ENCODE measurements at places on chromosomes 7 and 10. TPM values are rescaled to one million over a fixed set of nuclear protein-coding genes. Genes with fewer than 3 reads are reported as not detected.

The MSMB gene
- not detected for total RNA-seq

- no peaks in the 10 kb centered on the region for H3K36me3 ChIP-seq
- no peak for DNase-seq
- H3K4me3 ChIP-seq: no peak overlapping the region
Measured at GRCh38 chr7:98249106-98249505, 2.9 kb downstream of the TECPR1 start.

GRCh38 chr10:72250666-72251065 is 23.1 kb upstream of the DDIT4 start:
- H3K27ac ChIP-seq: peak overlapping the region; percentile 70
- DNase-seq: no peak
- H3K27me3 ChIP-seq: no peaks in the 10 kb centered on the region
- peaks cover 30% of the 10 kb centered on the region for H3K4me1 ChIP-seq

GRCh38 chr10:78605800-78606350 is 462.9 kb upstream of the ZMIZ1 start:
- H3K36me3 ChIP-seq: no peaks in the 10 kb centered on the region
- DNase-seq: no peak
- H3K4me1 ChIP-seq: no peaks in the 10 kb centered on the region
- no peaks in the 10 kb centered on the region for H3K27me3 ChIP-seq

DNA sequence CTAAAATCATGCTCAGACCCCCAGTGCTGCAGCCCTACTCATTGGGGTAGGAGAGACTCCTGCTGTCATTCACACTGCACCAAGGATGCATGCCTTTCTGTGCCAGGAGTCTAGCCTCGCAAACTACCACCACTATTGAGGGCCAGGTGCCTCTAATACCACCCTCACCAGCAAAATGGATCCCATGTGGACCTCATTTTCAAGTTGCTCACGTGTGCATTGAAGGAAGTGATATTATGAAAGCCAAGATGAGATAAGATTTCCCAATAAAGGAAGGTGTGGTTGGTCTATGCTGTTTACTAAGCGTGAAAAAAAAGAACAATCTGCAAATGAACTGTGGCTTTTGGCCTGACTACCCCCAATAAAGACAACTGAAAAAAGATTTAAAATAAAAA is 7.2 kb upstream of the LAMTOR4 start:
- H3K36me3 ChIP-seq: no peaks in the 10 kb centered on the region
- no peaks in the 10 kb centered on the region for H3K4me1 ChIP-seq
- DNase-seq: no peak

The DPYSL4 gene
- 1.9 TPM for total RNA-seq

The ELFN1 gene
- 0.59 TPM for total RNA-seq

- no peaks in the 10 kb centered on the region for H3K36me3 ChIP-seq
- no peak for DNase-seq
- no peaks in the 10 kb centered on the region for H3K4me1 ChIP-seq
- H3K27ac ChIP-seq: no peak overlapping the region
- H3K4me3 ChIP-seq: no peak overlapping the region
- no peaks in the 10 kb centered on the region for H3K27me3 ChIP-seq
Measured at GRCh38 chr10:89588671-89589070, 53.3 kb upstream of the SLC16A12 start.

DNA sequence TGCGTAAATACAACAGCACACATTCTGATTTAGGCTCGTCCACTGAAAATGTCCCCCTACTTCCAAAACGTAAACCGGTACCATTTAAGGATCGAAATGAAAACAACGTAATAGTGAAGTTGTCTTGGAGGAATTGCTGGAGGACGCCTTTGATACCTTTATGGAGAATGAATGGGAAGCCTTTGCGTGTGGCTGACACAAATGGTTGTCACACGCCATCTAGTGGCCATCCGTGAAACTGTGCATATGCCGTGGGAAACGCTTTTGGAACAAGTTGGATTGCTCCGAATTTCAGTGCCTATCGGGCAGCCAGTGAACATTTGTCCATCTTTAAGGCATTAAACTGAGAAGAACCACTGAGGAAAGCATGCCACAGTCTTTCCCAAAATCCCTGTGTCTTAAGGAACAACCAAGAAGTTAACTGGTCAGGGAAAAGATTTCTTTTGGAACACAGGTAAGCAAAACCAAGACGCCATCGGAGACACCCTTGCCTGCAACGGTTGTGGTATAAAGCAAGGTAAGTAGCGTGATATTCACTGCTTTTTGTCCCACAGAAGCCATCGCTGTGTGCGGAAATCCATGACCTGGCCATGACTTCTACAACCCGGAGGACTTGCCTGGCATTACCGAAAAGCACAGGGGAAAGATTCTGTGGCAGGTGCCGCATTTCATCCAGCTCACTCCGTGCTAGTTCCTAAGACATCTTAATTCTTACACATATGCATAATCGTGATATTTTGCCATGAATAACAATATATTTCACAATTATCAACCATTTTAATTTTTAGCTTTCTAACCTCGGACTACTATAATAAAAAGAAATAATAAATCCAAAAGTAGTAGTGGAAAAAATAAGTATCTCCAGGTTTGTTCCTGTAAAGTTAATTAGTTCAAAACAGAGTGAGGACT is 100.6 kb downstream of the FAM204A start:
- DNase-seq: peak; percentile 66
- no peaks in the 10 kb centered on the region for H3K4me1 ChIP-seq
- H3K4me3 ChIP-seq: no peak overlapping the region
- no peaks in the 10 kb centered on the region for H3K36me3 ChIP-seq

The CASTOR2 gene
- 4.3 TPM for total RNA-seq

DNA sequence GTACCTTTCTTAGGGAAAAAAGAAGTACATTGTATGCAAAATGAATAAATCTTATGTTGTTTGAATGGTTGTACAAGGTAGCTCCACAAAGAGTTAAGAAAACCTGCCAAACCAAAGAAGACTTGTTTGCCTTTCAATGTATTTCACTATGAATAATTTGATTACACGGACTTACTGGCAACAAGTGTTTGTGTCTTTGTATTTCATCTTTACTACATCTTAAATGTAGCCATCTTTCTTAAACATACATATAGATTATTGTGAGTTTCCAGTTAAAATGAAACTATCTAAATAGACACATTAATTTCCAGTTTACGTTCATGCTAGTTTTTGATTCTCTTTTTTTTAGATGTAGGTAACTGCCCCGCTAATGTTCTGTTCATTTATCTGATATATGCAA is 2.8 kb downstream of the PRKG1 start:
- no peak for DNase-seq
- H3K4me1 ChIP-seq: no peaks in the 10 kb centered on the region

DNA sequence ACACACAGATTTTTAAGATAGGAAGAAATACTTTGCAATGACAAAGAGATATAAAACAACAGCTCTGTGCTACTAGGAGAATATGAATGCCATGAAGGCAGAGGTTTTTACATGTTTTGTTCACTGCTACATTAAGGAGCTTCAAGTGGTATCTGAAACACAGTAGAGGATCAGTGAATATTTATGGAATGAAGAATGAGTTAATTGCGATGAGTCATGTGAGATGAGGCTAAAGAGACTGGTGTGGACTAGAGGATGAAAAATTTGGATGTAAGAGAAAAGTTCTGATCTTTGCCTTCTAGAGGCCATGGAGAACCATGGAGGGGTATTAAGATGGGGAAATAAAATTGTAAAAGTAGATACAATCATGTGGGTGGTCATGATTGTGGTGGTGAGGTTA is 434.2 kb downstream of the PHTF2 start:
- no peak for DNase-seq
- no peaks in the 10 kb centered on the region for H3K27me3 ChIP-seq
- H3K27ac ChIP-seq: no peak overlapping the region
- no peak overlapping the region for H3K4me3 ChIP-seq
- H3K36me3 ChIP-seq: no peaks in the 10 kb centered on the region

The NPFFR1 gene
- 0.44 TPM for total RNA-seq

GRCh38 chr7:44244282-44244681 is 43.5 kb downstream of the YKT6 start:
- no peaks in the 10 kb centered on the region for H3K36me3 ChIP-seq
- no peaks in the 10 kb centered on the region for H3K4me1 ChIP-seq
- no peak for DNase-seq
- H3K4me3 ChIP-seq: no peak overlapping the region
- no peaks in the 10 kb centered on the region for H3K27me3 ChIP-seq

DNA sequence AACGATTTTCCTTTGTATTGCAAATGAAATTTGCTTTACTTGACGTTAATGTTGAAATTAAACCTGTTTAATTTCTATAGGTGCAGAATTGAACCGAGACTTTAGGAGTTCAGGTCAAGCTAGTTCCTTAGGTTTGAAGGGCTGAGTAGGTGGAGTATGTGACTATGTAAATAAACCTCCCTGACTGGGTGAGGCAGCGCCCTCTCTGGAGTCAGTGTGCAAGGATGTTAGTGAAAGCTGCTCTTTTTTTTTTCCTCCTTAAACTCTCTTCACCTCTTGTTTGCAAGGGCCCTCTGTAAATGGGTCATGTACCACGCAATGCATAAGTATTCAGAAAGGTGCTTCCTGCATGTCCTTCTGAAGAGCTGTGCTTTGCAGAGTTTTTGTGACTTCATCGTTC is 33.8 kb downstream of the GALNT17 start:
- no peak overlapping the region for H3K4me3 ChIP-seq
- H3K27me3 ChIP-seq: no peaks in the 10 kb centered on the region
- DNase-seq: no peak
- H3K27ac ChIP-seq: no peak overlapping the region

DNA sequence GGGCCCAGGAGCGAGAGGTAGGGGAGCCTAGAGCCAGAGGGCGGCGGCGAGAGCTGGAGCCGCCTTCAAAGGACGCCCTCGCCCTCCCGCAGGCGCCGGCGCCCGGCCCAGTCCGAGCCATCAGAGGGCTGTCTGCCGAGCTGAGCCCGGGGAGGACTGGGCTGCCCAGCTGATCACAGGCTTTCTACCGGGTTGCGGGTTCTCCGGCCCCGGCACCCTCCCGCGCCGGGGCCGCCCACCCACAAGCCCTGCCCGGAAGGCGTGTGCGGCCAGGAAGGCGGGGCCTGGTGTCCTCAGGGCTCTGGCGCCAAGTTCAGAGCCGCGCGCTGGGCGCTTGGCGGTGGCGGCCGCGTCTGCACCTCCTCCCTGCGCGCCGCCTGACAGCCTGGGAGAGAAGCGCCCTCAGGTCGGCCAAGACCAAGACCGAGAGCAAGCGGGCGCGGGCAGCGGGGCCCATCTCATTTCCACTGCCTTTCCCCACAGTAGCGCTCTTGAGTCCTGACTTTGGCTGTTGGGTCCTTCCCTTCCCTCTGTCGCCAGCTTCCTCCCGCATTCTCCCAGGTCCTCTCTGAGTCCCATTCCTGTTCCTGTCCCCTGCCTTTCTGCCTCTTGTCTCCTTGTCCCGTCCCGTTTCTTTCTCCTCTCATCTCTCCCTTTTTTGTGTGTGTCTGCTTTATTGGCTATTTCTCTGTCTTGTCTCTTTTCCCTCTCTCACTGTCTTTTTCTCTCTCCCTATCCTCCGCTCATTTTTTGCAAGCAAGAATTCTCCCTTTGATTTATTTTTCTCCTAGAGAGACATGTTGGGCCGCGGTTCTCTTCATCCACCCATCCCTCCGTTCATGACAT is 60.6 kb upstream of the MSMB start:
- peak overlapping the region; percentile 64 for H3K4me3 ChIP-seq
- H3K36me3 ChIP-seq: no peaks in the 10 kb centered on the region
- H3K4me1 ChIP-seq: no peaks in the 10 kb centered on the region
- no peaks in the 10 kb centered on the region for H3K27me3 ChIP-seq

DNA sequence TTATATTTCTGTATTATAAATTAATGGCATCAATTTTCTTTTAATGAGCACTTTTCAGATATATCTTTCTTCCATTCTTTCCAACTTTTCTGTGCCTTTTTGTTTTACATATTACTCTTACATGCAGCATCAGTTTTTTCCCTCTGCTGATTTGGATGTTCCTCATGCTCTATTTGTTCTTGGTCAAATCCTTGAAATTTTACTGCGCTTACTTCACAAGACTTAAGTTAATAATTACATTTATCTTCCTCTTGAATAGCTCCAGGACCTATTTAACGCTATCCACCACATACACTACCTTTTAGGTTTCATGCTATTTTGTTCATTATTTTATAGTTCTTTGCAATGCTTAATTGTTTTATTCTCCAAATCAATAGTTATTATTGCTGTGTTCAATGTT is 97.6 kb upstream of the CTTNBP2 start:
- no peak overlapping the region for H3K4me3 ChIP-seq
- H3K36me3 ChIP-seq: no peaks in the 10 kb centered on the region
- DNase-seq: no peak

- H3K27ac ChIP-seq: no peak overlapping the region
- H3K27me3 ChIP-seq: no peaks in the 10 kb centered on the region
- no peaks in the 10 kb centered on the region for H3K4me1 ChIP-seq
- DNase-seq: no peak
Measured at GRCh38 chr7:119482671-119483070, 790.3 kb upstream of the KCND2 start.

- H3K4me3 ChIP-seq: no peak overlapping the region
- no peaks in the 10 kb centered on the region for H3K27me3 ChIP-seq
- no peaks in the 10 kb centered on the region for H3K4me1 ChIP-seq
- no peaks in the 10 kb centered on the region for H3K36me3 ChIP-seq
- no peak overlapping the region for H3K27ac ChIP-seq
Measured at GRCh38 chr7:137084607-137085380, 216.3 kb downstream of the CHRM2 start.

The GTF2IRD1 gene
- 12.5 TPM for total RNA-seq

GRCh38 chr7:40793132-40793531 is 658.3 kb downstream of the SUGCT start:
- H3K27ac ChIP-seq: no peak overlapping the region
- H3K4me1 ChIP-seq: no peaks in the 10 kb centered on the region
- no peaks in the 10 kb centered on the region for H3K36me3 ChIP-seq
- no peak for DNase-seq
- no peaks in the 10 kb centered on the region for H3K27me3 ChIP-seq
